ENCODE measurements at places on chromosomes 5 and 9.

DNA sequence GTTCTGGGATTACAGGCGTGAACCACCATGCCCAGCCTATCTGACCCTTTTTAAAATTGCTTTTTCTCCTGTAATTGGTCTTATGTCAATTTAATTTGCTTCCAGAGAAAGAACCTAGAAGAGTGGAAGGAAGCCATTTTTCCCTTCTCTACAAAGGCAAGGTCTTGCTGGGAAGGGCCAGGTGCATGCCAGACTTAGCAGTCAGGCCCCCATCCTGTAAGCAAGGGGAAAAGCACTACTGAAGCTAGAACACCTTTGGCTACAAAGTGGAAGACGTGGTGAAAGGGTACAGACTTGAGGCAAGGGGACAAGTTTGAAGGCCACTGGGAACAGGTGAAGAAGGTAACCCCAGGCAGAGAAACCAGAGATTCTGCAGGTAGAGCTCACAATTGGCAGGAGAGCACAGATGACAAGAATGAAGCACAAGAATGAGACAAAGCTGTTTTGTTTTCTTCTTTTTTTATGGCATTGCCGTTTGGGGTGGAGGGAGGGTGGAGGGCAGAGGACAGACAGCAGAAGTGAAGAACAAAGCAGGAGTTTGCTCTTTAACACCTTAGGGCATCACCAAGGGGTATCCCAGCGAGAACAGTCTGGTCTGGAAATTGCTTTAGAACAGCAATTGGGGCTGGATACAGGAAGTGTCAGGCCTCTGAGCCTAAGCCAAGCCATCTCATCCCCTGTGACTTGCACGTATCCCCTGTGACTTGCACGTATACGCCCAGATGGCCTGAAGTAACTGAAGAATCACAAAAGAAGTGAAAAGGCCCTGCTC is 72.9 kb downstream of the SERINC5 start:
- no peak overlapping the region for H3K27ac ChIP-seq
- no peaks in the 10 kb centered on the region for H3K36me3 ChIP-seq
- no peak for DNase-seq
- H3K4me1 ChIP-seq = peaks cover 66% of the 10 kb centered on the region
- H3K4me3 ChIP-seq = no peak overlapping the region

GRCh38 chr5:41414598-41414997 is 95.8 kb downstream of the PLCXD3 start:
- no peaks in the 10 kb centered on the region for H3K4me1 ChIP-seq
- no peaks in the 10 kb centered on the region for H3K36me3 ChIP-seq
- no peak overlapping the region for H3K27ac ChIP-seq
- DNase-seq = no peak
- no peaks in the 10 kb centered on the region for H3K27me3 ChIP-seq
- H3K4me3 ChIP-seq = no peak overlapping the region

- H3K36me3 ChIP-seq = no peaks in the 10 kb centered on the region
- H3K4me1 ChIP-seq = peaks cover 29% of the 10 kb centered on the region
- no peak within 1 kb of the TSS for H3K27ac ChIP-seq
- DNase-seq = no peak
- peak within 1 kb of the TSS; percentile 42 for H3K4me3 ChIP-seq
Observed at GRCh38 chr9:109320742-109321448, at the start of gene EPB41L4B. TSS of gene EPB41L4B (minus strand) at chr9:109321059. CDS start at chr9:109320446, 613 bp downstream.

- H3K4me3 ChIP-seq = no peak overlapping the region
- H3K36me3 ChIP-seq = no peaks in the 10 kb centered on the region
- H3K4me1 ChIP-seq = peaks cover 43% of the 10 kb centered on the region
- no peak for DNase-seq
- H3K27ac ChIP-seq = peak overlapping the region; percentile 100
- no peaks in the 10 kb centered on the region for H3K27me3 ChIP-seq
Observed at GRCh38 chr9:70415476-70415875, 1.0 kb upstream of the KLF9 start.

DNA sequence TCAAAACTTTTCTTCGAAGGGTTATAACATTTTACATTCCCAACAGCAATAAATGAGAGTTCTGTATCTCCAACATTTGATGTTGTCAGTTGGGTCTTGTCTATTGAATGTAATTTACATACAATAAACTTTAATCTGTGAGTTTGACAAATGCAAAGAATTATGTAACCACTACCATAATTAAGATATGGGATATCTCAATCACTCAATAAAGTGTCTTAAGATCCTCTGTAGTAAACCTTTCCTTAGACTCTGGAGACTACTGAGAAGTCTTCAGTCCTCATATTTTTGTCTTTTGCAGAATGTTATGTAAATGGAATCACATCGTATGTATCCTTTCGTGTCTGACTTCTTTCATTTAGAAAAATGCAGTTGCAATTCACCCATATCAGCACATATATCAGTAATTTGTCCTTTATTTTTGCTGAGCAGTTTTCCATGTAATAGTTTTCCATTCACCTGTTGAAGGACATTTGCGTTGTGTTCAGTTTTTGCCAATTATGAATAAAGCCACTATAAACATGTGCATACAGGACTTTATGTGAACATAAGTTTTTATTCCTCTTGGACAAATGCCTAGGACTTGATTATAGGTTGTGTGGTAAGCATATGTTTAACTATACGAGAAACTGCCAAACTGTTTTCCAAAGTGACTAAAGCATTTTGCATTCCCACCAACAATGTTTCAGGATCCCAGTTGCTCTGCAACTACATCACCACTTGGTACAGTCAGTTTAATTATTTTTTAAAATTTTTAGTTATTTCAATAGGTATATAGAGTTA is 784.6 kb upstream of the ZNF608 start:
- H3K36me3 ChIP-seq = no peaks in the 10 kb centered on the region
- no peak overlapping the region for H3K27ac ChIP-seq
- no peaks in the 10 kb centered on the region for H3K27me3 ChIP-seq
- DNase-seq = no peak
- H3K4me3 ChIP-seq = no peak overlapping the region
- H3K4me1 ChIP-seq = no peaks in the 10 kb centered on the region
